ENCODE measurements at places on chromosomes 13 and 19.
A peak's percentile ranks its signal among the peaks of the same experiment; 100 is the strongest.

DNA sequence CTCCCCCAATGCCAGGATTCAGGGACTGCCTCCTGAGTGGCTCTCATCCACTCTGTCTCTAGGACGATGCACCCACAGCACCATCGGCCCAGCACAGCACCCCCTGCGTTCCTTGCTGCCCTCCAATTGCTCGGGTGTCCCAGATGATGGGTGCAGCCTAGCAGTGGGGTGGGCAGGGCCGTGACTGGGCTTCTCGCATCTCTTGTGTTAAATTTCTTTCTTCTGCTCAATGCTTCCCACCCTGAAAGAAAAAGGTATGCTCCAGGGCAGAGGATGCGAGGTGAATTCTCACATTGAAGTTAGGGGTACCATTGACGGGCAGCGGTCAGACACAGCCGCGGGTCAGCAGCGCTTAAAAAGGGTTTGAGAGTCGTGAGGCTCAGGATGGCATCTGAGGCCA is 232.4 kb upstream of the SGCG start:
- DNase-seq: no peak

DNA sequence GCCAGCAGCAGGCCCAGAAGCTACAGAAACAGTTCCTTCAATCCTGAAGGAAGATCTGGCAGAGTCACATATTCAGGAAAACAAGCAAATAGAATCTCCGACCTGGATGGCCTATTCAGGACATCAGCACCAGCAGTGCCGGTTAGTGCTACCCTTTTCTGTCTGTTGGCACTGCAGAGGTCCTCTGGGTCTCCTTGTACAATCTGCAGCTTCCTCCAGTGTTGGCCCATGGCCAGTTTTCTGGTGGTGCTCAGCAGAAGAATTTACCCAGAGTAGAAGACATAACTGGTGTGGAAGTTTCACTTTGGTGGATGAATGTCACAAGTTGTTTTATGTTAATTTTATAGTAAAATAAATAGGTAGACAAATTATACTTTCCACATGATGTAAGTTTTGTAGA is 498.1 kb downstream of the COG6 start:
- no peak for DNase-seq

DNA sequence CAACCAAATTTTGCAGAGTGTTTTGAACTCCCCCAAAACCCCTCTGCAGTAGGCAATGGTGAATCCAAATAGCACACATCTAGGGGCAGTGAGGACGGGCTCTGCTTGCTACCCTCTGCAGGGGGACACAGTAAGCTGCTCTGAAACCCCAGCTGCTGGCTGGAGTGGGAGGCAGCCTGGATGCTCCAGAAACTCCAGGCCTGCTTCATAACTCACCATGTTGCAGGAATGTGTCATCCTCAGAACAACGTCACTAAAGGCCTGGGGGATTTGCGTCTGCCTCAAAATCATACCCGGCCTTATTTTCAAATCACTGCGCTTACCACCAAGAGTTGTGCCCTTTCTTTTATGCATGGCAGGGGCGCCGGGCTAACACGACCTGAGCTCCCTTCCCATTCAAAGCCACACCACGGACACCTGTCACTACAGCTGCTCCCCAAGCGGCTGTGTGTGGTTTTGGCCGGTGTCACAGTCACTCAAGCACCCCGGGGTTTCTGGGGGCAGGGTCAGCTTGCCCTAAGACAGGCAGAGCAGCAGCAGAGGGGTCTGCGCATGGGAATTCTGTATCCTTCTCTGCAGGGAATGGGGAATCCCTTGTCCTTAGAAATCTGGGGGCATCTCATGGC is 93.9 kb downstream of the TSHZ3 start:
- no peak for DNase-seq

- no peak for DNase-seq
Measured at GRCh38 chr13:73536865-73537264, 478.1 kb downstream of the KLF5 start.

GRCh38 chr13:51605698-51606097 is 21.4 kb downstream of the WDFY2 start:
- DNase-seq: no peak

DNA sequence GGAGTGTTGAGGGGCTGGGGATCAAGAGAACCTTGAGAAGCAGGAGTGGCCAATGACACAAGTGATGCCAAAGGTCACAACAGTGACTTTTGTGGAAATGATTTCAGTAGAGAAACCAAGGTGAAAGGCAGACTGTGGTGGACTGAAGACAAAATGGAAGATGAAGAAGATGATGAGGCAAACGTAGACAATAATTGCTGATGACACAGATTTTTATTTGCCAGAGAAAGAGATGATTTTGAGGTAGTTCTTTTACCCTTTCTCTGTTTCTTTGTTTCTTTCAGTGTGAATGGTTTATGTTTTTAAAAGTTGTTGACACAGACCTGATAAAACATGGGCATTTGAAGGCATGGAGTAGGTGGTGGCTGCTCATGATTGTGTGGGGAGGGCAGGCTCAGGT is 121.0 kb upstream of the ARGLU1 start:
- DNase-seq: no peak

- no peak for DNase-seq
Measured at GRCh38 chr13:28560612-28561011, 65.7 kb upstream of the FLT1 start.

GRCh38 chr19:32909257-32909656 is 39.7 kb upstream of the SLC7A9 start:
- DNase-seq: no peak

- no peak for DNase-seq
Measured at GRCh38 chr19:34155686-34156085, 16.6 kb upstream of the LSM14A start.

- DNase-seq: no peak
Measured at GRCh38 chr13:20873348-20873747, 29.2 kb downstream of the XPO4 start.

DNA sequence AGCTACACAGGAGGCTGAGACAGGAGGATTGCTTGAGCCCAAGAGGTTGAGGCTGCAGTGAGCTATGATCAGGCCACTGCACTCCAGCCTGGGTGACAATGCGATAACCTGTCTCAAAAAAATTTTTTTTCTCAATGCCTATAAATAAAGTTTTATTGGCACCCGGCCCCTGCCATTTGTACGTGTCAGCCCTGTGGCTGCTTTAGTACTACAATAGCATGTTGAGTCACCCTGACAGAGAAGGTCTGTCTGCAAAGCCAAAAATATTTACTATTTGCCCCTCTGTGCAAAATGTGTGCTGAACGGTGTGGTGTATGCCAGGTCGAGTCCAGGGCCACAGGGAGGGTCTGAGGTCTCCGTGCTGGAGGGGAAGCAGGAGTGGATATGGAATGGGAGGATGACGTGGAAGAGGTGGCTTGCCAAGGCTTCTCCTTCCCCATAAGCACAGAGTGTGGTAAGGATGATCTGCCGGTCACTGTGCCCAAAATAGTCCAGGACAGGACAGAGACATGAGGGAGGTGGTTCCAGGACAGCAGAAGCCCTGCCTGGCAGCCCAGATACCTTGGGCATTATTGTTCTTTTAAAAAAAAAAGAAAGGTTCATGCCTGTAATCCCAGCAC is 10.0 kb downstream of the NMRK2 start:
- DNase-seq: no peak

- peak; percentile 42 for DNase-seq
Measured at GRCh38 chr19:4064496-4065260, 2.0 kb downstream of the ZBTB7A start.

DNA sequence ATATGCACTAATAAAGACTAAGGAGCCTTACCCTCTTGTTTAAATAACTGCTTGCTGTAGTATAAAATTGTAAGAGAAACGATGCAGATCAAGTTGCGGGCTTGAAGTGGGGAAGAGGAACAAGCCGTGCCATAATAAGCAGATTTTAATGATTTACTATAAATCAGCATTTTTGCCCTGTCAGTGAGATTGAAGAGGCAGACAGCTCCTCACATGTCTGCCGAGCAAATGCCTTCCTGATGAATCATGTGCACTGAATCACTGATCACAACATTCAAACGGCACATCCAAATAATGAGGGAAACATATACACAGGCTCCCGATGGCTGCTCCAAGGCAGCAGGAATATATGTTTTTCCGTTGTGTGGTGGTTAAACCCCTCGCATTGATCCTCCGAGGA is 282.9 kb downstream of the TSHZ3 start:
- DNase-seq: no peak

- DNase-seq: no peak
Measured at GRCh38 chr19:30066781-30067759, 125.0 kb downstream of the URI1 start.

GRCh38 chr19:14565298-14565679 is 6.6 kb downstream of the NDUFB7 start:
- DNase-seq: no peak

- DNase-seq: no peak
Measured at GRCh38 chr13:73433890-73434289, 375.1 kb downstream of the KLF5 start.

GRCh38 chr13:74066937-74067336 is 67.3 kb downstream of the KLF12 start:
- no peak for DNase-seq

GRCh38 chr19:5358173-5358800 is 17.7 kb upstream of the PTPRS start:
- DNase-seq: no peak

DNA sequence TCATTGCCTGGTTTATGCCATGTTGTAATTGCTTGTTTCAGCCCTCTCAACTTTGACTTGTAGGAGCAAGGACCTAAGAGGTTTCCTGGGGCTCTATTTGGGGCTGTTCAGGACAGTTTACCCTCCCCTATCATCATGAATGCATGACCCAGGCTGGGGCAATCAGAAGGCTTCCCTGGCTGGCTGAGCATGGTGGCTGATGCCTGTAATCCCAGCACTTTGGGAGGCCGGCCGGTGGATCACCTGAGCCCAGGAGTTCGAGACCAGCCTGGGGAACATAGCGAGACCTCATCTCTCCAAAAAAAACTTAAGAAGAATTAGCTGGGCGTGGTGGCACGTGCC is 6.1 kb upstream of the LSM4 start:
- DNase-seq: no peak

DNA sequence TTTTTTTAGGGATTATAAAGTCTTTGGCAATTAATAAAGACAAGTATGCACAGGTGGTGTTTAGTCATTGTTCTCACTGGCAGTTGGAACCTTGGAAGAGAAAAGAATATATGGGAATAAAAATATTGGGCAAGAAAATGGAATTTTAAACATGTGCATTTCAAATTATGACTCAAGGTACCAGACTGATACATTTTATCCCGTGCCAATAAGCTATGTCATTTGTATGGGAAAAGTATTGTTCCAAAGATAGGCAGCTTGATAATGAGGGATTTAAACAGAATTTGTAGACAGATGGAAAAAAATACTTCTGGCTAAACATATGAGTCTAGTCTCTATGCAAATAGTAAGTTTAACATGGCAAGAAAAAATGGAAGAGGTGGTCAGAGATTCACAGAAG is 169.5 kb upstream of the UFM1 start:
- DNase-seq: no peak

DNA sequence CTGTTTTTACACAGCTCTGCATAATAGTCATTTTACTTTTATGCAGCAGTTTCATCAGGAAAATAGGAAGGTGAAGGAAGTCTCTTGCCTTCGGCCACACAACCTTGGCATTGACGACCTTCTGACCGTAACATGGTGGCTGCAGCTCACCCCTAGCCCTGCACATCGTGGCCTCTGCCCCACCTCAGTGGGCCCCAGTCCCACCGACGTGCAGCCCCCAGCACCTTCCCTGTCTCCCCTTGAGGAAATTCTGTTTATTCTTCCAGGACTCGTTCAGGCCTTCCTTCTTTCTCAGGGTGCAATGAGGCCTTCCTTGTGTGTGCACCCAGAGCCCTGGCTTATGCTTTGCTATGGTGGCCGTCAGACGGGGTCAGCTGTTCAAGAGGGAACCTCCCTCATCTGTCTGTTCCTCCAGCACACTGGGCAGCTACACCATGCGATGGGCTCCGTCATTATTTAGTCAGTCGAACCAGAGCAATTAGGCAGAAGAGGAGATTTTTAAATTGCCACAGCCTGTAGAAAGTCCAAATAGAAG is 33.3 kb downstream of the TMEM255B start:
- no peak for DNase-seq
